Esophagus muscularis mucosa (tissue), 4 donors: ENCODE measurements at places on chromosomes 12 and 14.

- H3K36me3 ChIP-seq: no peaks in the 10 kb centered on the region
- peaks cover 21% of the 10 kb centered on the region for H3K4me1 ChIP-seq
- no peak overlapping the region for H3K4me3 ChIP-seq
- no peaks in the 10 kb centered on the region for H3K27me3 ChIP-seq
- no peak overlapping the region for H3K27ac ChIP-seq
These were observed 2.9 kb upstream of the PPFIBP1 start for GRCh38 chr12:27521066-27521465.

DNA sequence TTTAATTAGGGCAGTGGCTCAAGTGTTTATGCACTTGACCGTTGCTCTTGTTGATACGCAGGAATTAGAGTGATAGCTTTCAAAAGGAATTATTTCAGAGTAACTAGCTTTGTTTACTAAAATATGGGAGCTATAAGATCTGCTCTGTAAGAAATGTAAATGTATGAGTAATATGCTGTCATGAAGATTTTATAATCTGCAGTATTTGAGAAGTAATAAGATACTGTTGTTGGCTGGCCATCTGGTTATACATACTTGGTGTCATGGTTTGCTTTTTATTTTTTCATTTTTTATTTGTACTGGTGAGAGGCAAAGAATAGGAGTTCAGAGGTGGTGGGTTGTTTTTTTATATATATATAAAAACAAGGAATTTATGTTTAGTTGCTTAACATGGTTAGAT is 58.5 kb downstream of the PLXNC1 start:
- H3K27me3 ChIP-seq: no peaks in the 10 kb centered on the region
- H3K36me3 ChIP-seq: no peaks in the 10 kb centered on the region
- H3K4me1 ChIP-seq: peaks cover 8% of the 10 kb centered on the region
- no peak for DNase-seq
- no peak overlapping the region for H3K27ac ChIP-seq

DNA sequence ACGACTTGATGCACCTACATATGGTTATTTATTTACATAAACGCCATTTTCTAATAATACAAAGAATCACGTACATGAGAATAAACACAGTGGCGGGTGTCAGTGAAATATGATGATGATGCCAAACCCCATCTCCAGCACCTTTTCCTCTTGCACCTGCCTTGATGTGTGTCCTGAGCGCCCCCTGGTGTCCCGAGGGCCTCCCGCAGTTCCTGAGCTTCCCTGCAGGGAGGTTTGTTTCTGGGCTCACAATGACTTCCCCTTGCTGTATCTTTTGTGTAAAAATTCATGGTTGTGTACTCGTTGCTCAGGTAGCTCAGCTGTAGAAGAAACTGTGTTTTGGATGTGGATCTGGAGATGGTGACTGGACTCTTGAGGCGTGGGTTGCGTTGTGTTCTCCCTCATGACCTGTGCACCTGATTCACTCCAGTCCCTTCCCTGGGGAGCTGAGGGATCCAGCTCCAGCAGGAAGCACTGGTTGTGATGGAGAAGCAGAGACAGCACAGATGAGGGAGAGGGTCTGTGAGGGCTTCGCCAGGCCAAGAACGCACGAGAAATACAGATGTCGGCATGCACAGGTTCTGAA is 1037.8 kb downstream of the TMEM121 start:
- H3K4me1 ChIP-seq: no peaks in the 10 kb centered on the region
- no peaks in the 10 kb centered on the region for H3K27me3 ChIP-seq
- no peak overlapping the region for H3K4me3 ChIP-seq
- DNase-seq: peak; percentile 90

DNA sequence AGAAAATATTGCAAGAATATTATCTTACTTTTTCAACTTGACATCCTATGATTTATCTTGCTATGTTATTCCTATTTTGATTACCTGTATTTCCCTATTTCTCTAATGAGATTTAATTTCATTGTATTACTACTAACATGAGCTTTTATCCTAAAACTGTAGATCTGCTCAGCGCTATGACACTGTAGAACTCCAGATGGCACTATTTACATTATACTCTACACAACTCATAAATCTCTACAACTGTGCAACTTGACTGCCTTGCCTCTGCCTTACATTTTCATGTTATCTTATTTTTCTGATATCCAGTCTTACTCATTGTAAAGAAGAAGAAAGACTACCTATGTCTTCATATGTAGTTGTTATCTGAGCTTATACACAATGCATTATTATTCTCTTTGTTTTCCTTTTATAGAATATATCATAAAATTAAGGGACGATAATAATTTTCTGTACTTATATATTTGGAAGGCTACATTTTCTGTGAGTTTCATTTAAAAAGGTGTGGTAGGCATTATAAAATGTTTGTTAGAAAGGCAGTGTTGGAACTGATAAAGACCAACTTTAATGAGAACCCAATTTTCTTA is 24.1 kb downstream of the NUP37 start:
- H3K36me3 ChIP-seq: peaks cover 5% of the 10 kb centered on the region
- H3K4me3 ChIP-seq: no peak overlapping the region
- H3K4me1 ChIP-seq: no peaks in the 10 kb centered on the region
- H3K27me3 ChIP-seq: no peaks in the 10 kb centered on the region
- H3K27ac ChIP-seq: no peak overlapping the region
- DNase-seq: no peak

DNA sequence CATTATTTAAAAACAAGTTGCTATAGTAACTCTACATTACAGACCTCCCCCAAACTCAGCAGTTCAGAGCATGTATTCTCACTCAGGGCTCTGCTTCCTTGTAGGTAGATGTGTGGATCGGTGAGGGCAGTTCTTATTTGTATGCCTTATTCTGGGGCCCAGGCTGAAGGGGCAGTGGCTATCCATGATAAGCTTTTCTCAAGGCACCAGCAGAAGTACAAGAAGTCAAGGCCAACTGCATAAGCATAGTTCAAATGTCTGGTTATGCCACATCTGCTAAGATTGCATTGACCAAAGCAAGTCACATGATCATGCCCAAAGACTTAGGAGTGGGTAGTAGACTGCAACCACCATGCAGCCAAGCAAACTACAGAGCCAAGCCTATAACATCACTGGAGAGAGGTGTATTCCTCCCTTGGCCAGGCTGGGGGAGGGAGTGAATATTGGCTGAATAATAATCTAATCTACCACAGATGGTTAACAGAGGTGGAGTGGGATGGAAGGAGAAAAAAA is 4.6 kb downstream of the PSEN1 start:
- H3K27ac ChIP-seq: no peak overlapping the region
- no peak overlapping the region for H3K4me3 ChIP-seq
- H3K27me3 ChIP-seq: no peaks in the 10 kb centered on the region
- no peak for DNase-seq
- no peaks in the 10 kb centered on the region for H3K36me3 ChIP-seq

DNA sequence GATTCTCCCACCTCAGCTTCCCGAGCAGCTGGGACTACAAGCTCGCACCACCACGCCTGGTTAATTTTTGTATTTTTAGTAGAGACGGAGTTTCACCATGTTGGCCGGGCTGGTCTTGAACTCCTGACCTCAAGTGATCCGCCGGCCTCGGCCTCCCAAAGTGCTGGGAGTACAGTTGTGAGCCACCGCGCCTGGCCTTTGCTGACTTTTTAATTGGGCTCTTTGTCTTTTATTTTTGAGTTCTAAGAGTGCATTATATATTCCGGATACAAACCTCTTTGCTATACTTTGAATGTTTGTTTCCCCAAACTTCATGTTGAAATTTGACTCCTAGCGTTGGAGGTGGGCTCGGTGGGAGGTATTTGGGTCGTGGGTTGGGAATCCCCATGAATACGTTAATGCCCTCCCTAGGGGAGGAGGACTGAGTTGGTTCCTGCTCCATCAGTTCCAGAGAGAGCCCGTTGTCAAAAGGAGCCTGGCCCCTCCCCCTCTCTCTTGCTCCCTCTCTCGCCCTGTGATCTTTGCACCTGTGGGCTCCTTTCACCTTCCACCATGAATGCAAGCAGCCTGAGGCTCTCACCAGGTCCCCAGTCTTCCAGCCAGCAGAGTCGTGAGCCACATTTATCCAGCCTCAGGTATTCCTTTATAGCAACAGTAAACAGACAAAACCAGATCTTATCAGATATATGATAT is 103.2 kb upstream of the EVL start:
- no peaks in the 10 kb centered on the region for H3K36me3 ChIP-seq
- H3K27me3 ChIP-seq: no peaks in the 10 kb centered on the region
- no peak overlapping the region for H3K4me3 ChIP-seq
- no peak overlapping the region for H3K27ac ChIP-seq
- no peak for DNase-seq

- no peak for DNase-seq
- no peak overlapping the region for H3K27ac ChIP-seq
- H3K27me3 ChIP-seq: no peaks in the 10 kb centered on the region
- H3K4me1 ChIP-seq: peaks cover under 1% of the 10 kb centered on the region
These were observed 59.9 kb downstream of the SETD3 start for GRCh38 chr14:99420711-99421110.

- H3K4me1 ChIP-seq: no peaks in the 10 kb centered on the region
- H3K36me3 ChIP-seq: no peaks in the 10 kb centered on the region
- no peak overlapping the region for H3K4me3 ChIP-seq
- no peak for DNase-seq
- no peaks in the 10 kb centered on the region for H3K27me3 ChIP-seq
These were observed 41.6 kb downstream of the DUSP16 start for GRCh38 chr12:12521044-12521485.

GRCh38 chr14:34873589-34874385 is 1.4 kb downstream of the BAZ1A start:
- H3K4me3 ChIP-seq: peak overlapping the region; percentile 95
- peaks cover 18% of the 10 kb centered on the region for H3K4me1 ChIP-seq
- H3K27ac ChIP-seq: peak overlapping the region; percentile 99
- no peaks in the 10 kb centered on the region for H3K36me3 ChIP-seq

DNA sequence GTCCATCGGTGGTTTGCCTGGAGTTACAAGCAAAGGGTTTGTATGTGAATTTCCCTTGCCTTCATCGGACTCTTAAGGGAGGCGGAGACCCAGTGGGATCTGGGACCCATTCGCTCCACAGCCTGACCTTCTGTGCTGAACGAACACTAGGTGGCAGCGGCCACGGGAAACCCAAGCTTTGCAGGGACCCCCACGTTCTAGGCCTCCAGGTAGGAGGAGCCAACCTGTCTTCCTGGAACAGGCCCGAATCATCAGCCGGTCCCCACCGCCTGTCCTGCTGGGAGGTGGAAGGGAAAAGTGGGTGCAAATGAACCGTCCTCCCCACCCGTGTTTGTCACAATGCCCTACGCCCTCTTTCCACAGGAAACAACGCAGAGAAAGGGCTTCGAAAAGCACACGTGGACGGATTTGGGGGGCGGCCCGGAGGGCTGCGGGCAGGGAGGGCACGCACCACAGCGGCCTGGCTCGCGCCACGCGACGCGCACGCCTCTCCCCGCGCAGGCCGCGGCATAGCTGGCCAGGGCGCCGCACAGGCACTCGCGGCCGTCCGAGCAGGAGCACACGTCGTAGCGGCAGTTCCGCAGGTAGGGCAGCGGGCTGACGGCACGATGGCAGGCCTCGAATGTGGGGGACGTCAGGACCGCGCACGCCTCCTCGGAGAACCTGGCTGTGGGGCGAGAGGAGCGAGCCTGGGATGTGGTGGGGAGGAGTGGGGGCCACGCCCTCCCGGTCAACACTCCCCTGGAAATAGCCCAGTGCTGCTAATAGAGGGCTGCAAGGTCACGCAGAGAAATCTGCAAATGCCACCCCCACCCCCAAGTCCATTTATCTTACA is 67.8 kb downstream of the VWF start:
- no peak for DNase-seq
- no peaks in the 10 kb centered on the region for H3K27me3 ChIP-seq
- H3K27ac ChIP-seq: no peak overlapping the region
- peak overlapping the region; percentile 39 for H3K4me3 ChIP-seq
- peaks cover 98% of the 10 kb centered on the region for H3K36me3 ChIP-seq
- H3K4me1 ChIP-seq: peaks cover 21% of the 10 kb centered on the region

DNA sequence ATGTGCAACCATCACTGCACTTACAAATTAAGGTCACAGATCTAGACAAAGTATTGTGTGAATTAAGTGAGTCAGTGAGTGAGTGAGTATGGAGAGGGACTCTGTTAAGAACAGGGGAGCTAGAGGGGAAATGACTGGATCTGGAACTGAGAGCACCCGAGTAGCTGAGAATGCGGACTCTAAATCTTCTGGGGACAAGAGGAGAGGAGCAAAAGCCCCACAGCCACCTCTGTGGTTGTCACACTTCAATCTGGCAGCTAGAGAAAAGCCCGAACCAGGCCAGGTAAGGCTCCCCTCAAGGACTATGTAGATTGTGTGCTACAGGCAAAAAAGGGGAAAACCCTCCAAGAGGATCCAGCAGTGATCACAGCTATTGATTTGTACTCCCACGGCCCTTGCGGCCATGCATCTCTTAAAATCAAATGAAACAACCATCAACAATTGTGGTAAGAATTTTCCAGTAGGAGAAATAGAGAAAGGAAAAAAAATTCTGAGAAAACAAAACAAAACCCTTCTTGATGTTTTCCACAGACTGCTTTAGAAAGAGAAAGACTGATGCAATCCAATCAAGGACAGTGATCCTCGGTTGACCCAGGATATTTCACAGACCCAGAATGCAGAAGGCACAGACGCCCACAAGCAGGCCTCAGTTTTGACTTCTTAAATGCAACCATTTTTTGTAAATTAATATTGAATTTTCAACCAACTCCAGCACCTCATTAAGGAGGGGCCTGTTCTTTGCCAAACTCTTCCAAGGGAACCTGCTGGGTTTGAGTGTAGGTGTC is 109.6 kb downstream of the SLC38A6 start:
- no peaks in the 10 kb centered on the region for H3K27me3 ChIP-seq
- no peak for DNase-seq
- H3K36me3 ChIP-seq: no peaks in the 10 kb centered on the region
- no peaks in the 10 kb centered on the region for H3K4me1 ChIP-seq

- no peaks in the 10 kb centered on the region for H3K27me3 ChIP-seq
- DNase-seq: no peak
- H3K4me3 ChIP-seq: no peak overlapping the region
- H3K27ac ChIP-seq: no peak overlapping the region
- no peaks in the 10 kb centered on the region for H3K36me3 ChIP-seq
These were observed 10.1 kb upstream of the GALNT8 start for GRCh38 chr12:4710113-4710512.

GRCh38 chr14:42734041-42734440 is 1127.4 kb downstream of the LRFN5 start:
- no peaks in the 10 kb centered on the region for H3K4me1 ChIP-seq
- H3K27me3 ChIP-seq: no peaks in the 10 kb centered on the region
- H3K4me3 ChIP-seq: no peak overlapping the region
- H3K36me3 ChIP-seq: no peaks in the 10 kb centered on the region
- H3K27ac ChIP-seq: no peak overlapping the region

GRCh38 chr12:92059960-92060359 is 85.7 kb downstream of the BTG1 start:
- DNase-seq: no peak
- no peaks in the 10 kb centered on the region for H3K27me3 ChIP-seq
- H3K36me3 ChIP-seq: no peaks in the 10 kb centered on the region
- H3K4me3 ChIP-seq: no peak overlapping the region
